Activated CD4-positive, CD25-positive, alpha-beta regulatory T cell (primary cell): ENCODE measurements at places on chromosomes 7 and 10.
A peak's percentile ranks its signal among the peaks of the same experiment; 100 is the strongest.

DNA sequence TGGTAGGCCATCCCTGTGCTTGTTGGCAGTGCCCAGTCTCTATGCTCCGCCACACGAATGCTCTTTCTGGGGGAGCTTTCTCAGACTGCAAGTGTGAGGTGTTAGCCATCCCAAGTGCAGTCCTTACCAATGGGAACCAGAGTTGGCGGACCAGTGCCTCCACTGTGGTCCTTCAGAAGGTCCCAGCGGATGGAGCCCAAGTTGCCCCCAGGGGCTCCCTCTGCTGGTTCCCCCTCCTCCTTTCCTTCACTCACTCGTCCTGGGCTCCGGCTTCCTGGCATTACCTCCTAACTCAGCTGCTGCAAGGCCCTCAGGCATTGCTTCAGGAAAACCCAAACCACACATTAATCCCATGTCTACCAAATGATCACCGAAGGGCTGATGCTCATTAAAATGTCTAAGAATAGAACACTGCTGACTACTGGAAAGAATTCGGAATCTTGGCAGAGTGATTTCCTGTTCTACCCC lies 139.8 kb downstream of the CUBN start:
- no peak for DNase-seq

DNA sequence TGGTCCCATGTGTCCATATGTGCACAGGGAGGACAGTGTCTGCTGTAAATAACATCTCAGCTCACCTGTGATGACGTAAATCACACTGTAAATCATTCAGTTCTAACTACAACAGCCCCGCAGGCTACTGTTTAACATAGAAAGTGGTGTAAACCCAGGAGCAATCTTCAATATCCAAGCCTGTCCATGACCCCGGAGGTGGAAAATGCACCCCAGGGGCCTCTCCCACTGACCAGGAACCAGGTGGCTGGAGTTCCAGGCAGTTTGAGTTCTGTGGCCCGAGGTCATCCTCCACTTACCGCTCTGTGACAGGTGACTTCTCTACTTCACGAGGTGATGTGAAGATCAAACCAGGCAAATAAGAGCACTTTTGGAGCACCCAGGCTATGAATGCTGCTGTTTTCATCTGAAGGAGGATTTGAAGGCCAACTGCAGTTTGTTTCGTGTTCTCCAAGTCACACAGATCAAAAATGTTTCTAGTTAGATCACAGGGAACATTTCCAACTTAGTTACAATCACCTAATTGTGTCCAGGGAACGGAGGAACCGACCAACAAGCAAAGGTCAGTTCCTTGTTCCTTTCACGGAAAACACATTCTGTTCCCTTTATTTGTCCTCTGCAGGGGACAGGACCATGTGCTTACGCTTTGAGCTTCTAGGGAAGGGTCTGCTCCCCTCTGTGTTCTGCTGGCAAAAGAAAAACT lies 131.8 kb downstream of the WDR37 start:
- DNase-seq: no peak

- no peak for DNase-seq
Measured at GRCh38 chr10:87771871-87772500, 46.0 kb downstream of the ATAD1 start.

DNA sequence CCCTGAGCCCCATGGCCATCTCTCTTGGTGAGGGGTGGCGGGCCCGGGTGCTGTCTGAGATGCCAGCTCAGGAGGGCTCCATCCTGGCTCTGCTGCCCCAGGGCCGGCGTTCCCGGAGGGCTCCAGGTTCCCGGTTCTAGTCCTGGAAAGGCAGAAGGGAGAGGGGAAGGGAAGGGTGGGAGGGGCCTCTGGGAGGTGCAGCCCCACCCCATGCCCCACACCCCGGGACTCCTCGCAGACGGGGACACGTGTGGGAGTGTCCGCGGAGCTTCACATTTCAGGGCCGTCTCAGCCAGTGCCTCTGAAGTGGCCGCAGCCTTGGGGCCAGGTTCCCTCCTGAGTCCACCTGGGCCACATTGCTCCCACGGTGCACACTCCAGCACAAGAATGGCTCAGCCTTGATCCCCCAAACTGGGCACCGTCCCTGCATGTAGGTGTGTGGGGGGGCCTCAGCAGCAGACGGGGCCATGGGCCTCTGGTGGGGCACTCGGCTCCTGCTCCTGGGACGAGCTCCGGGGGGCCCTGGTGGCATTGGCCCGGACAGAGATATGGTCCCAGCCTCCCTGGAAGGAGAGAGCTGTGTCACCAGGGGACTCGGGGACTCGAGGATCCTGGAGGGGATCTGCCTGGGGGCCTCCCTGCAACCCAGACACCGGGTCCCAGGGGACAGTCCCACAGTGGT lies 5.8 kb downstream of the BHLHA15 start:
- no peak for DNase-seq

- DNase-seq: no peak
Measured at GRCh38 chr7:44258865-44259546, 58.2 kb downstream of the YKT6 start.

GRCh38 chr10:32950591-32951108 lies 7.4 kb downstream of the ITGB1 start:
- DNase-seq: no peak

GRCh38 chr7:7820939-7821338 lies 102.5 kb upstream of the RPA3 start:
- no peak for DNase-seq

DNA sequence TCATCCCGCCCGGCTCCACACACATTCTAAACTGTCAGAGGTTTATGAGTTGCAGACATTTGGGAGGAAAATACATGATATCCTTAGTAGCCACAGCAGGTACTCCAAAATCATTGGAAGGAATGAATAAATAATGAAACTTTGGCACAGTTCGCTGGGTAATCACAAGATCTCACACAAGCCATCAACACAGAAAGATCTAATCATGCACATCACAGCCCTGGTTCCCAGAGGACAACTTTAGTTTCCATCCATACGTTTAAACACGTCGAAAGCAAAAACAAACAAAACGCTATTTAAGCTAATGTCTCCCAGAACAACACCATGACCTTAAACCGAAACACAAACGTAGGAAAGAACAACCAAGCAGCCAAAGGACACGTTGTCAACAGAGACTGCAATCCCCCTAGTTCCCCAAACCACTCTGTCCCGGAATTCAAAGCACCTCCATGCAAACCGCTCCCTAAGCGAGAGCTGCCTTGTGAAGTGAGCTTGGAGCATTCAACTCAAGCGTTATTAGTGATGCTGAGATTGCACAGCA lies 12.3 kb downstream of the SVIL start:
- DNase-seq: no peak

DNA sequence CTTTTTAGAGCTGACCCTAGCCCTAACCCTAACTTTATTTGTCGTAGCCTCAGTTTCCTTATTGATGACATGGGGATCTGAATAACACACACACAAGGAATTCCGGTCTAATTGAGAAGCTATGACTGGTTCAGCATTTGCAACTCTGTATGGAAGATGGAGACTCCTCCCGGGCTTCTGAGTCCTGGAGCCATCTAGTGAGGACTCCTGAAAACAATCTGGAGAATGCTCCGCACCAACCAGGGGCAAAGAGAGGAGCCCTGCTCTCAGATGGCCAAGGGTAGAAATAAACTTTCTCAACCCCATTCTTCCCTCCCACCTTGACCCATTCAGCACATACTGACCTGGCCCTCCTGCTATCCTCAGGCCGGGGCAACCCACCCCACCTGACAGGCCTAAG lies 26.4 kb downstream of the MBL2 start:
- no peak for DNase-seq

DNA sequence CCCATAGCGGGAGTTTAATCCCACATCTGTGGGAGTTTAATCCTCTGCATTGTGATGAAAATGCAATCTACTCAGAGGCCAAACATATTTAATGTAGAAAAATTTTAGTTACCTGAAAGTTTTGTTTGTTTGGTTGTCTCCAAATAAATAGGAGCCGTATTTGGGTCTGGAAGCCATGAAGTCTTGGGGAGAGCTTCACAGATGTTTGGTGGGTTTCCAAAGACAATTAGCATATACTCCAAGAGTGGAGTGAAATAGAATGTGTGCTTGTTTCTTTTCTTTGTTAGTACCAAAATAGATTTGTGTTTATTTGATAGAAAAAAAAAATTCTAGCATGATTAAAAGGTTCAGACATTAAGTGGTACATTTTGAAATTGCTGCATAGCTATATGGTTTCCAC lies 50.9 kb downstream of the ANK3 start:
- no peak for DNase-seq

DNA sequence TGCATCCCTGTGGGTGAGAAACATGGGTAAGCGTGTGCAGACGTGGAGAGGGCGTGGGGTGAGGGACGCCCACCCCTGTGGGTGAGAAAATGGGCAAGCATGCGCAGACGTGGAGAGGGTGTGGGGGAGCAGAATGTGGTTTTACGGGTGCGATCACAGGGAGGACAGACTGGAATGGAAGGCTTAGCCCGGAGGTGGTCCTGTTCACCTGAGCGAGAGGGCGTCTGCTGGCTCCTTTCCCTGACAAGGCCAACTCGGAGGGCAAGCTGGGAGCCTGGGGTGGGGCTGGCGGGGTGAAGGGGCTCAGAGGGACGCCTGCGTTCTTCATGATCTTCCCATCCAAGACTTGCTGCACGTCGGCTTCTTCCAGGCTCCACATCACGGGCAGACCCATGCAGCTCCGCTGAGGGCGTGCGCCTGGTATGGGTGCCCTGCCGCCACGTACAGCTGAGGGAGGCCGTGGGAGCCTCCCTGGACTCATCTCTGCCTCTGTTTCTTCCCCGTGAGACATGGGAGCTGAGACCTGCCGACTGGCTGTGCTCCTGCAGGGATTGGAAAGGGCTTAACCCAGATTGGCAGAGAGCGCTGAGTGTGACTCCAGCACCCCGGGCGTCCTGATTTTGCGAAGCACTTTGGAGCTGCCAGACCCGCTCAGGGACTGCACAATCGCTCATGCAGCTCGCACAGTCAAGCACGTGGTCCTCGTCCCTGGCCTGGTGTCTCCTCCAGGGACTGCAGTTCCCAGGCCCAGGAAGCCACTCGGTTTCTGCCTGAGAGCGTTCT lies 74.3 kb upstream of the SHH start:
- DNase-seq: no peak

- no peak for DNase-seq
Measured at GRCh38 chr7:43139137-43139536, 26.7 kb downstream of the HECW1 start.

DNA sequence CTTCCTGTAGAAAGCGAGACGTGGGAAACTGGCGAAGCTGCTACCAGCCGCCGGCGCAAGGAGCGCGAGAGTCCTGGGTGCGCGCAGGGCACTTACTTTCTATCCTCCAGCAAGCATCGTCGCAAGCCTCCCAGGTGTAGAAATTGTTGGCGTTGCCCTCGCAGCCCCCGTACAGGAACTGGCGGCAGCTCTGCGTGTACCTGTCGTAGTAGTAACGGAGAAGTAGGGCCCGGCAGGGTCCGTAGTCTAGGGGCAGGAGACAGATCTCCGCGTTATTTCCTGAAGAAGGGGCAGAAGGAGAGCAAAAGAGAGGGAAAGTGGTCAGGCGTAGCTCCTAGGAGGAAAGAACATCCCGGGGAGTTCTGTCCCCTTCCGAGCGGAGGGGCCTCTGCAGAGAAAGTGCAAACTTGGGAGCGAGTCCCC lies 501 bp downstream of the TFPI2 start:
- no peak for DNase-seq

- no peak for DNase-seq
Measured at GRCh38 chr10:62148155-62148554, 120.5 kb downstream of the RTKN2 start.

DNA sequence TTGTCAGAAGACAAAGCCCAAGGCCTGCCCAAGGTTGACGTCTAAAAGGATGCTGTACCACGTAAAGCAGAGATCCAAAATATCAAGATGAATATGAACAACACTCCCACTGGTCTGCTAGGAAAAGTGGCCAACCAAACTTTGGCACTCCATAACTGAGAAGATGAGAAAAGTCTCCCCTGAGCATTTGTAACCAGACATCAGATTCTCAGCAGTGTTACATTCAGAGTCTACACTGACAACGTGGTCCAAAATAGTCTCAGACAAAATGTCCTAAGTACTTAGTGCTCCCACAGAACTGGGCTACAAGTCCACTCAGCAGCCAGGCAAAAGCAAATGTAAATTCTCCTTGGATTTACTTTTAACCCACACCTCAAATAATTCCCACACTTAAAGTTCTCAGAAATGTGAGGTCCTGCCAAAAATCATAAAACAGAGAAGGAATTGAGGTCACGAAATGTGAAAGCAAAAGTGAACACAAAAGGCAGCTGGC lies 185.1 kb upstream of the NOBOX start:
- DNase-seq: no peak

GRCh38 chr10:94362360-94363250 lies at the start of gene NOC3L:
Gene NOC3L, minus strand, starts transcription at chr10:94362939. Its CDS starts 101 bp downstream, at chr10:94362838.
- DNase-seq: peak; percentile 93
